ENCODE measurements at places on chromosomes 1 and 21. TPM values are rescaled to one million over a fixed set of nuclear protein-coding genes. Genes with fewer than 3 reads are reported as not detected.

DNA sequence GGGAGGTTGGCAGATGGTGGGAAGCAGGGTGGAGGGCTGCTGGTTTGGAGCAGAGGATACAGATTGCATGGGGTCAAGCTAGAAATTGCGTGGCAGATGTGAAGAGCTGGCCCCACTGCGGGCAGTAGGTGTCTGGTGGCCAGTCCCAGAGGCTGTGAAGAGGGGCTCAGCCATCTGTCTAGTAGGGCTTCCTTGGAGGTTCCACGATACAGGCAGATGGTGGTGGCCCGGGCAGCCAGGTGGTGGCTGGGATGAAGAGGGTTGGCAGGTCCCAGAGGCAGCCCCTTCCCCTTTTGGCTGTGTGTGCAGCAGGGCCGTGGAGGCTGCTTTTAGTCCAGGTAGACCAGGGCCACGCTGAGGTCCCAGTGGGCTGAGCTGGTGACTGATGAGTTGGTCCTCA lies 16.6 kb downstream of the PSEN2 start:
- DNase-seq = no peak

CHODL gene
- total RNA-seq = 1.7 TPM

GRCh38 chr1:186974774-186975181 lies 146.0 kb downstream of the PLA2G4A start:
- DNase-seq = no peak

DNA sequence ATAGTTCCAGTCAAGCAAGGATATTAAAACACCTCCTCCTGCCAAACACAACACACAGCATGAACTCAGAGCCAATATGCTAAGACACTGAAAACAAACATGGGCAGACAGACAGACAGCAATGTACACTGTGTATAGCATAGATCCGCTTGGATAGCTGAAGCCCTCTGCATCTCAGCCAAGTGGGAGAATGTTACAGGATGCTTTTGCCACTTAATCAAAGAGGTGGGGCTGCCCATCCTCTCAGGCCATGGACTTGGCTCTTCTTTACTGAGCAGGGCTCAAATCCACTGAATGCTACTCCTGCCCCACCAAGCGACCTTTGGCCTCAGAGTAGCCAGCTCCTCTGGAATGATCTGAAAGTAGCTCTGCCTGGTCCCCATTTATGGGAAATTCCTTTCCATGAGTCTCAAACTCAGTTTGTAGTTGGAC lies 64.7 kb upstream of the NGF start:
- no peak for DNase-seq

- DNase-seq = no peak
Measured at GRCh38 chr1:183891158-183891856, 86.4 kb downstream of the RGL1 start.

DNA sequence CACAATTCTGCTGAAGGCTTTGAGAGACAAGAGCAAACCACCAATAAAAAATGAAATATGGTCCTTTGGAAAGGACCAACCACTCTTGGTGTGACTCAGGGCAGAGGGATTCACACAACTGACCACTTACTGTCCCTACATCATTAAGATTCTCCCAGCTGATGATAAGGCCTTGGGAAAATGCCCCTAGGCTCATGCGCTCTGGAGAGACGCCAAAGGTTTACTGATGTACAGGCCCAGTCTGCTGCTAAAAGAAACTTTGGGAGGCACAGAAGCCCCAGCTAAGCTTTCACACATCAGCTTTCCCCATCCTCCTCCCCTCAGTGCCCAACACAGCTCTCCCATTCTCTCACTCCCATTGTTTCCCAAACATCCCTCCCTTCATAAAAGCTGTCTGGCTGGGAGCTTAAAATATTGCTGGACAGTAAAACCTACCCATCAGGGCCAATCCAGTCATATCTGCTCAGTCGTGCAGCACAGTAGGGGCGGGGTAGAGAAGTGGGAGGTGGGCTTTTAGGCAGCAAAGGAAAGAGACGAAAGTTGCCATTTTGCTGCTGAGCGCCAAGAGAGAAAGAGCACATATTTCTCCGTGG lies at the start of gene GJA8:
Gene GJA8 (plus strand): TSS at position 543 of the 593 bp plus-strand sequence. CDS start 5,161 bp downstream, outside the sequence.
- no peak for DNase-seq

- DNase-seq = no peak
Measured at GRCh38 chr1:3678361-3679097, 26.2 kb downstream of the TP73 start.

LORICRIN gene
- total RNA-seq = not detected

- DNase-seq = no peak
Measured at GRCh38 chr1:220928725-220929300, 49.6 kb downstream of the HLX start.

GRCh38 chr1:217369996-217370551 lies 260.8 kb downstream of the GPATCH2 start:
- no peak for DNase-seq

DNA sequence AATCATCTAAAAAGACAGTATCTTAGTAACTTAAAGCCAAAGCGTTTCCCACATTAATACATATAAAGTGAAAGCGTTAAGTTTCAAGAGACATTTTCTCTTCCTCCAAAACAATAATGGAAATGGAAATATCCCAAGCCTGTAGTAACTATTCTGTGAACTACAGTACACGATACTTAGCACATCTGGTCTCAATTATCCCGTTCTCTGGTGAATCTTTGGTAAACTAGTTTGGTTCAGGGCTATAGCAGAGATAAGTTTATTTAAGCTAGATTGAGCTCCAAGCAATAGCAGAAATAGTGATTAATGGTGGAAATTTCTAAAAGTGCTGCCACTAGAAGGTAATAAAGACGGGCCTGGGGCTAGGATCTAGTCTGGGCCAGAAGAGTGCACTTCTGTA lies 55.2 kb downstream of the PCNX2 start:
- no peak for DNase-seq

DNA sequence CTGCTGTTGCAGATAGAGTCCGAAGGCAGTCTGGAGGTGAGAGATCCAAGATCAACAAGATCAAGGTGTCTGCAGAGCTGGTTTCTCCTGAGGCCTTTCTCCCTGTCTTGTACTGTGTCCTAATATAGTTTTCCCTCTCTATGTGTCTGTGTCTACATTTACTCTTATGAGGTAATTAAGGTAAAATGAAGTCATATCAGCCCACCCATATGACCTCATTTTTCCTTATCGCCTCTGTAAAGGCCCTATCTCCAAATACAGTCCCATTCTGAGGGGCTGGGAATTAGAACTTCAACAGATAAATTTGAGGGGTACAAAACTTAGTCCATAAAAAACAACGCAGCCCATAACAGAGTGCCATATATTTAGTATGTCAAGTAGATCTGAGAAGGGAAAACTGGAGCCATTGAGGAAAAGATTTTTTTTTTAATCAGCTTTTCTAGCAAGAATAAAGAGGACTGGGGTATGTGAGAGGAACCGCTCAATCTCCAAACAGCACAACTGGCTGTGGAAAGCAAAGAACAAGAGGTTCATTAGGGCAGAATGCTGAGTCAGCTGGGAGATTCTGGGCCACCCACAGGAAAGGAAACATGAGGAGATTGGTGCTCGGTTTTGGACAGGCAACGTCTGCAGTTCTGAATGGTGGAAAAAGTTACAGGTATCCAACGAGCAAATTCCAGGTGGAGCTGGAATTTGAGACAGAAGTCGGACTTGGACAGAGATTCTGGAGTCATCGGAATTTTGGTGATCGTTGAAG lies 65.7 kb downstream of the MAP3K21 start:
- no peak for DNase-seq

- DNase-seq = no peak
Measured at GRCh38 chr21:40587736-40588346, 259.1 kb downstream of the DSCAM start.

- DNase-seq = no peak
Measured at GRCh38 chr1:28127617-28128257, 39.3 kb upstream of the EYA3 start.

MYOM3 gene
- 0.42 TPM for total RNA-seq

DNA sequence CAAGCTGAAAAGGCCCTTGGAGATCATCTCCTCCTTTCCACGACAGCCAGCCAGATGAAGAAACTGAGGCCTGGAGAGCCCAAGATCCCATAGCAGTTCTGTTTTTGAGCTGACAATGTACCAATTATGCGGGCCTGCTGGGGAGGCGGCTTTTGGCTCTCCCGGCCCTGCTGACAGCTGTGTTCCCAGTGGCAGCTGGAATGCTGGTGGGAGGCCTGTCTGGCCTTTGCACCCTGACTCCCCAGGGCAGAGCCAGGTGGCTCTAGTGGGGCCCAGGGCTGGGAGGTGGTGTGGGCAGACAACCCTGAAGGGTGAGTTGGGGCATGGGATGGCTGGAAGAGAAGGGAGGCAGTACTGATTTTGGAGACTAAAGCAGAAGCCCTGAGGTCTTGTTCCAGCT lies 30.7 kb upstream of the WASF2 start:
- DNase-seq = no peak

DNA sequence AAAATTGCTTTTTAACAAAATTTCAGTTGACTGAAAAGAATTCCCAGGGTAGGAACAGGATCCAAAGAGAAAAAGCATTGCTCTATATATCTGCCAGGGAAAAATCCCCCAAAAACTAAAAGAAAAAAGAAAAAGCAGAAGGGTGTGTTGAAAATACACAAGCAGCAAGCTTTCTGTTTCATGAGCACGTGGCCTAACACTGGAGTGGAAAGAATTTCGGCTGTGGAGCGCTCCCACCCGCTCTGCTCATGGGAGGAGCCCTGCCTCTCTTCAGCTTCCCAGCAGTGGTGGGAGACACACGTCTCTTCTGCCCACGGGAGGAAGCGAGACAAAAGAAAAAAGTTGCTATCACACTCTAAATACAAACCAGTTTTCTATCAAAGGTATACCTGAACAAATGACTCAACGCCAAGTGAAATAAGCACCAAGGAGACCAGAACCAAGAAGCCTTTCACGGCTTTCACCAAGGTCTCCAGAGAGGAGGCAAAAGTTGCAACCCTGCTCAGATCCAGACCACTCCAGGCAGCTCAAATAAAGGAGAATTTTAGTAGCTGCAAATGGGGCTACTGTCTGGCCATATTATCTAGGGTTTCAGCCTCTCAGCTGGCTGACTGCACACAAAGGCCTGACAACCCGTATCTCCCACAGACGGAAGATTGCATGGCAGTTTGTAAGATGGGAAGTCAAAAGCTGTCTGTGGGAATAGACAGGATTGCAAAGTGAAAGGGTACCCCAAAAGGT lies 29.5 kb upstream of the ZNF496 start:
- no peak for DNase-seq

SDC3 gene
- total RNA-seq = 53.4 TPM

- no peak for DNase-seq
Measured at GRCh38 chr1:22137004-22137720, 5.7 kb downstream of the WNT4 start.

- DNase-seq = no peak
Measured at GRCh38 chr1:98355656-98356383, 305.7 kb upstream of the SNX7 start.

- no peak for DNase-seq
Measured at GRCh38 chr1:180482425-180483275, 19.7 kb downstream of the ACBD6 start.

GRCh38 chr1:40306296-40306695 lies 10.8 kb downstream of the COL9A2 start:
- DNase-seq = peak; percentile 79

DNA sequence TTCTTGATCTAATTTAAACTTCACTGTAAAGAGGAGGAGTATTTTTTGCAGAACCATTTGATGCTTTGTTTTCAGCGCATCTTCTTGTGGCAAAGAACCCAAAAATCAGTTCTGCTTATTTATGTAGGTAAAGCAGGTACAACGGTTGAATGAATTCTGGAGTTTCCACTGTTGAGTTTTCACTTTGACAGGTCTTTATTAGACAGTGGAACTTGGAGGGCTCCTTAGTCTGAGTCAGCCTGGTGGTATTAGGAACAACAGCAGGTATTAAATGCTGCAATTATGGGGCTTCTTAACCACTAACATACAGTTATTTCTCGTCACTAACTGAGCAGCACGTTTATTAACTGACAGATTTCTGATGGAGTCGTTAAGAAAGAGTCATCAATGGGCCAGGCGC lies 1.2 kb downstream of the LRIG2 start:
- DNase-seq = no peak

GRCh38 chr1:183251959-183252450 lies 65.9 kb downstream of the LAMC2 start:
- DNase-seq = no peak

DNAJC28 gene
- total RNA-seq = 1.6 TPM

GRCh38 chr1:160717306-160717705 lies 5.7 kb upstream of the CD48 start:
- no peak for DNase-seq

OXCT2 gene
- 0.87 TPM for total RNA-seq

DNA sequence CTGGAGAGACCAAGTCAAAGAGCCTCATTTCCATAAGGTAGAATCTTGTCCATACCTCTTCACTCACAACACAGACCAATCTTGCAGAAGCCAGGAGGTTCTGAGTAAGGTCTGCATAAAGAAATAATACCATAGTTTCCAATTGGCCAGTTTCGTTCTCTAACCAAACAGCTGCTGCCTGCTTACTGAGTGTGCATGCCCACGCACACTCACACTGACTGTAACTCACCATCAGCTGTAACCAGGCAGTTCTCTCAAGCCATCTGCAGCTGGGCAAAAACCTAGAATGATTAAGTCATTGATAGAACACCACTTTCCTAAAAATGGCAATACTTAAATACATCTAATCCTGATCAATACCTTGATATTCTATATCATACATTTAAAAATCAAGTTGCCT lies 106.6 kb upstream of the VAV3 start:
- no peak for DNase-seq

- DNase-seq = no peak
Measured at GRCh38 chr1:234503193-234504050, 24.4 kb upstream of the TARBP1 start.

GRCh38 chr1:217333939-217334338 lies 297.0 kb downstream of the GPATCH2 start:
- no peak for DNase-seq

FAM229A gene
- total RNA-seq = 6.2 TPM

KIRREL1 gene
- 99.8 TPM for total RNA-seq

SYTL1 gene
- 1.9 TPM for total RNA-seq

DNA sequence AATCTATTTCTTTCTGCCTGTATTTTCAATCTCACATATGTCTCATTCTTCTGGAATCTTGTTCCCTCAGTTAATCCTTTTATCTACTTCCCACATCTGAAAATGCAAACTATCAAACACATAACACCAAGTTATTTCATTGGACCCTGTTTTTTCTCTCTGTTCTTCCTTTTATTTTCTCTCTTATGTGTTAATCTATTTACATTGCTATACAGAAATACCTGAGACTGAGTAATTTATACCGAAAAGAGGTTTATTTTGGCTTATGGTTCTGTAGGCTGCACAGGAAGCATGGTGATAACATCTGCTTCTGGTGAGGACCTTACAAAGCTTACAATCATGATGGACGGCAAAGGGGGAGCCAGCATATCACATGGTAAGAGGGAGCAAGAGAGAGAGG lies 247.6 kb downstream of the TGFB2 start:
- DNase-seq = no peak

DNA sequence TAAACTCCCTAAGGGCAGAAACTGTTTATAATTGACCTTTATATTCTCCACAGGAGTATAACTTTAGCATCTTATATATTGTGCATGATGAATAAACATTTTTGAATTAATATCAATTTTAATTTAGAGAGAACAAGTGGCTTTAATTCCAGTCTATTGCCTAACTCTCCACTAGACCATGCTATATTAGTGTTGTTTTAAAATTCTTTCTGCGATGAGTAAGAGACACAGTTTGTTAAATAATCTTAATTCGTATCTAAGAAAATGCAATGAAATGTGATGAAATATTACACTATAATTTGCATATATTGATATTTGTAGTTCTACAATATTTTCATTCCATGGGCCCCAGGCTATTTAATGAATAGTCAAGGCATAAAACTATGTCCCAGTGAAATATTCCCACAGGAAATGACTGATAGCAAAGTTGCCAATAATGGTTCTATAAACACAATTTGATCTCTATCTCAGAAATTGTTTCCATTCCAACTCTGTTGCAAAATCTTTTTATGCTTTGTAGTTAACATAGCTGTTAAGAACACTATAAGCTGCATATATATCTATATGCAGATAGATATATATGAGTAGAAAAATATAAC lies 2.9 kb upstream of the SYDE2 start:
- no peak for DNase-seq

Measured in mesenteric fat pad (tissue), 1 donor.